ENCODE measurements at places on chromosomes 3 and 15.

- DNase-seq = no peak
Measured at GRCh38 chr3:15064299-15064834, 748 bp downstream of the MRPS25 start.

DNA sequence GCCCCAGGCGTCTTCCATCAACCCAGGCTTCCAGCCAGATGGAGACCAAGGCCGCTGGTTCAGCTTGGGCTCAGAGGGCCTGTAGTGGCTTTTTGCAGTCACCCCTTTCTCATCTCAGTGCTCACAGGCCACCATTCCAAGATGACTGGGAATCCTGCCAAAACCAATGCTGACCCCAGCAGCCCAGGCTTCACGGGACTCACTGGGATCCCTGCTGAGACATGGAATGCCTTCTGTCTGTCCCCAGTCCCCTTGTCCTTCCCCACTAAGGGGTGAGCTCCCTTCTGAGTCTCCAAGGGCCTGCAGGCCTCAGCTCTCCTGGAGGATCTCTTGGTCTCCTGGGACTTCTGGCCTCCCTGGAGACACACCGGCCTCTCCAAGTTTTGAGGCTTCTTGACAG is 77.4 kb upstream of the SEC13 start:
- DNase-seq = no peak

DNA sequence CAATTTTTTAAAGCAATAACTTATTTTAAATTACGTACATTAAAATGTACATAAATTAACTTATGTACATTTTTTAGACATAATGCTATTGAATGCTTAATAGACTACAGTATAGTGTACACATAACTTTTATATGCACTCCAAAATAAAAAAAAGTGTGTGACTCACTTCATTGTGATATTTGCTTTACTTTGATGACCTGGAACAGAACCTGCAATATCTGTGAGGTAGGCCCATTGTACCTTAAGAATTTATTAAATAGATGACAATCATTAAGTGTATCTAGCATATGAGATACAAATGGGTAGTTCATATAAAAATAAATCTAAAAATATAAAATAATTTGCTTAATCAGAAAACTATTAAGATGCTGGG is 276.7 kb downstream of the NFKBIZ start:
- DNase-seq = no peak

DNA sequence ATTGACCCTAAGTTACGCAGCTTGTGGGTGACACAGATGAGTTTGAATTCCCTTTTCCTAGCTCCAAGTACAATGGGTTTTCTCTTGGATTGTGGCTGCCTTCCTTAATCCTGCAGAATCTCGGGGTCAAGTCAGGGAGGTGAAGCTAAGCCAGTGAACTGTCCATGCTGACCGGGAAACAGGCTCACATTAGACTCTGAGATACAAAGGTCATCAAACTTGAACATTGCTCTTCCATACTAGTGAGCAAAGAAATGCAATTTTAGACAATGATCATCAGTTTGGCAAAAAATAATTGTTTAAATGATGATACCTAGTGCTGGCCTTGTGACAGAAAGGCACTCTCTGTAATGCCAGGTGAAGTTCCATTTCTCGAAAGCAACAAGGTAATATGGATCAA is 31.6 kb downstream of the SLC6A1 start:
- no peak for DNase-seq

DNA sequence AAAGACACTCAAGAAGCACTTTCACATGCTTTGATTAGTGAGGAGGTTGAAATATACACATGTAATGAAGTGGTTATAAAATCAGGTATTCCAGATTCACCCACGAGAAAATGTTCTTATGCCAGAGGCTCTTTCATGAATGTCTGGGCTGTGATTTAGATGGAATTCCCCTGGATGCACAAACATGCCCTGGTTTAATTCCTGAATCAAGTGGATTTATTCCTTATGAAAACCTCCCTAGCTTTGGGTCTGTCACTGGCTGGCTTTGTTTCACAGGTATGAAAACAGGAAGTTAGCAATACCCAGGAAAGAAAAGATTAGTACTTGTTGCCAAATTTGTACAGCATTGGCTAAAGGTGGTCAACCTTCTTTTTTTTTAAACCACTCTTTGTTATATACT is 1123.0 kb downstream of the ROBO1 start:
- no peak for DNase-seq

DNA sequence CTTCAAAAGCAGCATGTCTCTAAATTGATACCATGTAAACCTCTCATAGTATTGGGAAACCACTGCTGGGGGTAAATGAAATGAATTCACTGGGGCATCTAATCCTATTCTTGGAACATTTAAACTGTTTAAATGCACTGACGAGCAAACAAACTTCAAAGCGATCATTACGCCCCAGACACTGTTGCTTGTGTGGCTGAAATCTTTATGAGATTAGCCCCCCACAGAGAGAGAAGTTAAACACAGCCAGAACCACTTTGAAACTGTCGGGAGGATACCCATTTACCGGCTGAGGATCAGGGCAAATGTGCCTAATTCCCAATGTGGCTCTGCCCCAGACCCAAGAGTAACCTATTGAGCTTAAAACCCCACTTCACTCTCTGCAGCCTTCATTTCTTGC is 308.4 kb upstream of the CDIN1 start:
- no peak for DNase-seq

All from HTR-8/SVneo (cell line).